ENCODE measurements at places on chromosomes 4 and X. TPM values are rescaled to one million over a fixed set of nuclear protein-coding genes. Genes with fewer than 3 reads are reported as not detected.
A peak's percentile ranks its signal among the peaks of the same experiment; 100 is the strongest.

- DNase-seq, result no peak
These were observed 18.6 kb upstream of the XG start for GRCh38 chrX:2733286-2733685.

DNA sequence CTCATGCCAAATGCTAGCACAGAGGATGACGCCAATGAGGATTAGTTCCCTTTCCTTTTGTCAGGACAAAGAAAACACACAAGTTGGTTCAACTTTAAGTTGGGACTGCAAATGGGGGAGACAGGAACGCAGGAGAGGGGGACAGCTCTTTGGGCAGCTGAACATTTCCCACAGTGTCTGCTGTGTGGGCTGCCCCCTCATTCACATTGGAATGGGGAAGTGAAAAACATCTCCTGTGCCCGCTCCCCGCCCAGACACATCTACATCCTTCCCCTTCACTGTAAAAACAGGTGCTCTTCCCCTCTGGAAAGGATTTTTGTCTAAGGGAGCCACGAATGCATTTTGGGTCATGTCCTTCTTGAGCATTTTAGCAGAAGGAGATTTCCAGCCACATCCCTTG, 44.5 kb upstream of the TBC1D9 start:
- DNase-seq, result no peak

DNA sequence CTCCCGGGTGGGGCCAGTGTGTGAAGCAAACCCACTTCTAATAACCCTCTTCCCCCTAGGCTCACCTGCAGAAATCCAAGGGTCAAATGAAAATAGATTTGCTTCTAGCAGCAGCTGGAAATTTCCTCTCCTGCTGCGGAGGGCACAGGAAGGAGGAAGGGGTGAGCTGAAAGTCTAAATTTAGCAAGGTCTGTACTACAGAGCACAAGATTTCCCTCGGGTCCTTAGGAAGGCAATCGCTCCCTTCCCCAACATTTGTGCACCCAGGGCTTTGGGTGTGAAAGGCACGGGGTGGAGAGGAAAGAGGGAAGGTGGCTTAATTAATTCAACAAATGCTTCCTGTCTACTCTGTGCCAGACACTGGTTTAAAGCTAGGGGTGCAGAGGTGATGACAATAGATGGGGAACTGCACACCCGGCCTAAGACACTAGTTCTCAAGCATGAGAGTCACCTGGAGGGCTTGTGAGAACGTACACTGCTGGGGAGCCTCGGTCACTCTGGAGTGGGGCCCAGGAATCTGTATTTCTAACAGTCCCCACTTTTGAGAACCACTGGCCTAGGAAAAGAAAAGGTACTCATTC, 204.4 kb downstream of the NSUN7 start:
- DNase-seq, result peak; percentile 37

The PLA2G12A gene
- polyA plus RNA-seq, result 14.8 TPM

The OPRPN gene
- polyA plus RNA-seq, result not detected

All from hindlimb muscle (tissue), 1 donor.